Naive thymus-derived CD4-positive, alpha-beta T cell (primary cell): ENCODE measurements at places on chromosomes 1 and 21. TPM values are rescaled to one million over a fixed set of nuclear protein-coding genes. Genes with fewer than 3 reads are reported as not detected.

The C1orf52 gene
- 55.4 TPM for total RNA-seq

The PGBD5 gene
- not detected for total RNA-seq

The SLAMF6 gene
- 40.5 and 41.6 TPM in 2 replicates for total RNA-seq

The SHISAL2A gene
- total RNA-seq: 81.2 TPM

The C1orf122 gene
- 12.1 TPM for total RNA-seq

The SDCCAG8 gene
- total RNA-seq: 26.0 and 29.8 TPM in 2 replicates

The ZYG11A gene
- 0.07 TPM for total RNA-seq

The ARTN gene
- 0.66 TPM for total RNA-seq

The TAL1 gene
- total RNA-seq: 4.0 TPM

The OR10Z1 gene
- not detected for total RNA-seq

The INKA2 gene
- total RNA-seq: 1.7 and 2.3 TPM in 2 replicates

The CLIC6 gene
- 0.05 TPM in 1 of 2 replicates, not detected in the other for total RNA-seq

The TSPAN1 gene
- total RNA-seq: not detected

The ERICH3 gene
- total RNA-seq: not detected

The RBBP4 gene
- total RNA-seq: 147 TPM

The TEDDM1 gene
- not detected for total RNA-seq

The C1orf21 gene
- 8.5 TPM for total RNA-seq

The VANGL2 gene
- 0.05 TPM for total RNA-seq

The ANKRD45 gene
- not detected for total RNA-seq

The SLC30A1 gene
- total RNA-seq: 5.8 TPM

The COL24A1 gene
- total RNA-seq: not detected

The SPRR1B gene
- total RNA-seq: not detected

The GJA9 gene
- not detected for total RNA-seq

The FLG2 gene
- not detected for total RNA-seq

The LCE6A gene
- total RNA-seq: not detected

The CMPK1 gene
- 99.1 TPM for total RNA-seq

The NPHS2 gene
- total RNA-seq: not detected

The ZNF683 gene
- 0.22 TPM for total RNA-seq

The MAP3K21 gene
- 0.91 TPM for total RNA-seq

The KCNJ6 gene
- not detected in 2 replicates for total RNA-seq
